GM23338 (cell line): ENCODE measurements at places on chromosomes 16 and 17.

- DNase-seq, result peak; percentile 84
Measured at GRCh38 chr17:7912927-7913524, 3.1 kb downstream of the RNF227 start.

DNA sequence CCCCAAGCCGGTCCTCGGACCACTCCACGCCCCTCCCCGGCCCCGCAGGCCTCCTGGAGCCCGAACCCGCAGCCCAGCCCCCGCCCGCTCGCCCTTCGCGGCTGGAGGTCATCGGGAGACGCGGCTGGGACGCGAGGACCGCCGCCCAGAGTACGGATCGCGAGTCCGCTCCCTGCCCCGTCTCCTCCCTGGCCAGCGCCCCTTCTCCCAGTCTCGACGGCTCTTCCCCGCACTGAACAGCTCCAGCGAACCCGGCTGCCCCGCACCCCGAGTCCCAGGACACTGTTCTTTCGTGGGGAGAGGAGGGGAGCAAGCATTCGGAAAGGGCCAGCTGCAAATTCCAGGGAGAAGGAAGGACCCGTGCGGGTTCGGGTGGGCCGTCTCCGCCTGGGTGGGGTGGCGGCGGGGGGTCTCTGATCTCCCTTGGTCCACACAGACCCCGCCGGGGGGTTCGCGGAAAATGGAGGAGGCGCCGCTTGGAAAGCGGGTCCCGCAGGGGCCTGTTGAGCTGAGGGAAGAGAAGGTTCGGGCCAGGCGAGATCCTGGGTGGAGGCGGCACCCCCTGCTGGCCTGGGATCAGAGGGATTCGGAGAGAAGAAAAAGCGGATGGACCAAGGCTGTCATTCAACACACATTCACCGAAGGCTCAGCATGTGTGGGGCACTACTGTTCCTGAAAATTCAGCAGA, 632 bp upstream of the RTN4RL1 start:
- DNase-seq, result peak; percentile 78

- peak; percentile 73 for DNase-seq
Measured at GRCh38 chr17:67528751-67529436, 151.8 kb downstream of the PITPNC1 start.

- DNase-seq, result no peak
Measured at GRCh38 chr17:67443931-67444595, 67.0 kb downstream of the PITPNC1 start.

DNA sequence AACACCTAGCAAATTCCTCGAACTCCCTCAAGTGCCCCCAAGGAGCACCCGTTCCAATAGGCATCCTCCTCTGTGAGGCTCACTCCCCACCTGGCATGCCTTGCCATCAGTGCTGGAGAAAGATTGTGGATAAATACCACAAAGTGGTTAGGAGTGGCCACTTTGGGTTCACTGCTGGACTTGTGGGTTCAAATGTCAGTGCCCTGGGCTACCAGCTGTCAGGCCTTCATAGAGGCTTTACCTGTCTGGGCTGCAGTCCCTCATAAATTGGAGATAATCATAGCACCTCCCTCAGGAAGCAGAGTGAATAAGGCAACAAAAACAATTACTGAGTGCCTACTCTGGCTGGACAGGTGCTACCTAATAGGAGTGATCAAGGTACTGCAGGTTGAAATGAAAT, 1.5 kb upstream of the SYT17 start:
- DNase-seq, result no peak
